ENCODE measurements at places on chromosomes 4 and X.

DNA sequence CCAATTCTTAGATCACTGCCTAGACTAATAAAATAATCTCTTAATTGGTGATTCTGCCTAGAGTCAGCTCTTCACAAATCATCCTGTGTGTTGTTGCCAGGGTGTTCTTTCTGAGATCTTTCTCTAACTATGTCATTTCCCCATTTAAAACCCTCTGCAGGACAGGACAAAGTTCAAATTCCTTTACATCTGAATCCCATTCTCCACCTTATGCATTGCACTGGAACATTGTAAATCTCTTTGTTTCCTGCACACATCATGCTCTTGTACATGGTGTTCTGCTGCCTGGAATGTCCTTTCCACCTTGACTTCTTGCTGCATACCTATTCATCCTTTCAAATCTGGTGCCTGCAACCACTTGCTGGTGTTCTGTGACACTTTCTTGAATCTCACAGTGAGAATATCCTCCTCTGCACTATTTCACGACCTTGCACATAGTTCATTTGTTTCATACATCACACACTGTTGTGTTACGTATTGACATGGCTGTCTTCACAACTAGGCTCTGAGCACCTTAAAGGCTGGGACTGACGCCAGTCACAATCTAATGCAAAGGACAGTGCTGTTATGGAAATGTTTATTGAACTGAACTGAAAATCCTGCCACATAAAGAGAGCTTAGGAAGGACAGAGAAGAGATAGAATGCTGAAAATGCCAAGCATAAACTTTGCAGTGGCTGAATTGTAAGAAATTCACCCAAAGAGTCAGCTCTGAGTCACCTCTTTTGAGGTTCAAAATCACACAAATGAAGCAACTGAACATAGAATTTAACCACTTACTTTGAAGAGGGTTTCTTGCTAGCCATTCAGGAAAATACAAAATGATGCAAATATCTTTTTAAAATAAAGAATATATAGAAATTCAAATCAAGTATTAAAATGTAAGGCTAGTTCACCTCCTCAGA, 26.4 kb upstream of the SMIM14 start:
- DNase-seq = no peak

GRCh38 chr4:168843635-168844034, 166.4 kb downstream of the CBR4 start:
- DNase-seq = no peak

- no peak for DNase-seq
These were observed 652.8 kb upstream of the FAM241A start for GRCh38 chr4:111492496-111492895.

GRCh38 chrX:74578137-74578536, 36.3 kb downstream of the RLIM start:
- no peak for DNase-seq

DNA sequence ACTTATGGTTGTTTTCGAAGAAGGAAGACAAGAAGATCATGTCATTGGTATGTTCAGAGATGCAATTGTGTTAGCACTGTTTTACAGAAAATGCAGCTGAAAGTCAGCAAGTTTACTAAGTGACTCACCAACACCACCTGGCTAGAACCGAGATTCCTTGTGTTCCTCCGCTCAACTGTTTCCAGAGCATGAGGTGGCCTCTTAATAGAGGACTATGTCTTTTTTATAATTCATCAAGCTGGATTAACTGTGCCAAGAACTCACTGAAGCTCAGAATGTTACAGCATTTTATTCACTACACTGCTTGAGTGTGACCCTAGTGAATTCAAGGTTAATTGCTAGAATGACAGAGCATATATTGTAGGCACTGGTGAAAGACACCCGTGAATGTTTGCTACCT, 1573.5 kb upstream of the TENM3 start:
- DNase-seq = no peak

- DNase-seq = peak; percentile 53
These were observed 40.6 kb downstream of the FAM149A start for GRCh38 chr4:186144946-186145569.

DNA sequence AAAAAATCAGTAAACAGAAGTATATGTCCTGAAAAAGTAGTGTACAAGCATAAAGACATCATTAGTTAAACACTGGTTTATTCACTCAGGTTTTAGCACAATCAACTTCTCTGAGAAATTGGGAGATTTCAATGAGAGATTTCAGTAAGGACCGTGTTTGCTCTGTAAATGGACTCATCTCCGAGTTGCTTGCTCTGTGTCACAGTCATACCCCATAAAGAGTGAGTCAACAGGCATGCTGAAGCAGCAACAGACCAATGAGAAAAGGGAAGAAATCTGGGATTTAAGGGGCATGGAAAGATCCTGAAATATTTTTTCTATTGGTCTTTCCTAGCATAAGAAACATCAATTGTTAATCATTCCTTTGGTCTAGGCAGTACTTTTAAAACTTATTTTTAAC, 4.7 kb downstream of the GLUD2 start:
- no peak for DNase-seq

GRCh38 chrX:72094894-72095293, 36.8 kb downstream of the RTL5 start:
- DNase-seq = peak; percentile 52

DNA sequence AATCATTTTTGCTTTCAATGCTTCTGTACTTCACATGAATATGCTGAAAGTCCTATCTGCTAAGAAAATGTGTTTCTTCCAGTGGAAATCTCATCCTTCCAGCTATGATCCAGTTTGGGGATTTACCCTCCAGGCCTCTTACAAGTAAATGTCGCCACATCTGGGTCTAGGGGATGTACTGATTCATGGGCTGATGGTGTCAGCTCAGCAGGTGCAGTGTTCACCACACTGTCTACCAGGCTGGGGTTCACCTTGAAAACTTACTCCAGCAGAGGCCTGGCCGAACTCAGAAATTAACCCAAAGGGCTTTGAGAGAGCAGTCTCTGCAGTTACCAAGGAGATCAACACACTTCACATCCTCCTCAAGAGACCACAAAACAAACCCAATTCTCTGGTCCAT, 154.3 kb downstream of the TSPAN5 start:
- DNase-seq = no peak

- no peak for DNase-seq
These were observed 60.8 kb downstream of the MID1IP1 start for GRCh38 chrX:38862100-38862499.

- no peak for DNase-seq
These were observed 22.8 kb downstream of the STAP1 start for GRCh38 chr4:67581208-67581857.

- no peak for DNase-seq
These were observed 38.9 kb downstream of the DDX60L start for GRCh38 chr4:168441412-168441811.

- DNase-seq = no peak
These were observed 319.6 kb upstream of the BMP3 start for GRCh38 chr4:80710748-80711451.

DNA sequence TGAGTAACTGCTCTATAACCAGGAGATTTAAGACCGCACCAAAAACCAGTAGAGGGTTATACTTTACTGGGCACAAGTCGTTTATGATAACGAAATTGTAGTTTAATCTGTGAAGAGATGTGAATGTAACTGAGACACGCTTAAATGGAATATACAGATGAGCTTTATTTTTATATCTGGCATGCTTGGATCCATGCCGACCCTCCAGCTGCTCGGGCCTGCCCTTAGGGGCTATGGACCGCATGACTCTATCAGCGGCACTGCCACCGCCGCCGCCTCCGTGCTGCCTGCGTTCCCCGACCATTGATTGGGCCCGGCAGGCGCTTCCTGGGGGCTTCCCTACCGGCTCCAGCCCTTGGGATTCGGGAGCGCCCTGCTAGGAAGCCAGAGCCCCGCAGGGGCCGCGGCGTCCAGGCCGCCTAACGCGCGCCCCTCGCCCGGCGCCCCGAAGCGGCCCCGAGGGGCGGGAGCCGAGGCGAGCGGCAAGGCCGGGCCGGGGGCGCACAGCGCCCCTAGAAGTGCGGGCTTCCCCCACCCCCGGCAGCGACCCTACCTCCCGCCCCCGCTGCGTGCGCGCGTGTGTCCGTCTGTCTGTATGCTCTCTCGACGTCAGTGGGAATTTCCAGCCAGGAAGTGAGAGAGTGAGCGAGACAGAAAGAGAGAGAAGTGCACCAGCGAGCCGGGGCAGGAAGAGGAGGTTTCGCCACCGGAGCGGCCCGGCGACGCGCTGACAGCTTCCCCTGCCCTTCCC, at the start of gene NFKB1:
Gene NFKB1, plus strand, starts transcription at position 664 of the 751 bp plus-strand sequence. CDS start 24,160 bp downstream, outside the sequence.
- peak; percentile 72 for DNase-seq

DNA sequence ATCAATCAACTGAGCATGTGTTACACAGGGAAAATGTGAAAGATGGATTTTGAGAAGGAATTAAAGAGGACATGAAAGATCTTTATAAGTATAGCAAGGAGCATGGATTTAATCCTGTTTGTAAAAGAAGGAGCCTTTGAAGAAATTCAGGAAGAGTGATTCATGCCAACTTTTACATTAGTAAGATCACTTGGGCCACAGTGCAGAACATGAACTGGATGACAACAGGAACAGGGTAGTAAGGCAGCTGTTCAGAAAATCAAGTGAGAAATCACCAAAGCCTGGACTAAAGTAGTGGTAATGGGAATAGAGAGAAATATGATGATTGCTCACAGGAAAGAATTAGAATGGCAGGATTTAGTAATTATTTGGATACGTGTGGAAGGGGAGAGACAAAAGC, 265.7 kb upstream of the PCDH7 start:
- no peak for DNase-seq

- no peak for DNase-seq
These were observed 113.3 kb downstream of the AFAP1 start for GRCh38 chr4:7826176-7826908.

DNA sequence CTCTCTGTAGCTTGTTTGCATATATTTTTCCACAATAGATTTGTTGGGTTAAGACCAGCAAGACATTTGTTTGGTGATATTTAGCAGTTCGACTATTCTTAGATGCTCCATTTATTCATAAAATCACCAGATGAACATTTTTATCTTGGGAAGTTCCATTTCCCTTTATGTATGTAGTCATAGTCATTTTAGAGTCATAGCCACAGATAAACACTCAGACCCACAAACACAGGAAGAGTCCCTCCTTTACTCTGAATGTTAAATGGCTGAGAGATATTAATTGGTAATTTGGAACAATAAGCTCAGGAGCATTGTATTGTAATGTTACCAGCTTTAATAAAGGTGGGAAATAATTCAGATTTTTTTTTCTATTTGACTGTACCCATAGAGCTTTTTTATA, 1608.7 kb downstream of the STIM2 start:
- DNase-seq = no peak

DNA sequence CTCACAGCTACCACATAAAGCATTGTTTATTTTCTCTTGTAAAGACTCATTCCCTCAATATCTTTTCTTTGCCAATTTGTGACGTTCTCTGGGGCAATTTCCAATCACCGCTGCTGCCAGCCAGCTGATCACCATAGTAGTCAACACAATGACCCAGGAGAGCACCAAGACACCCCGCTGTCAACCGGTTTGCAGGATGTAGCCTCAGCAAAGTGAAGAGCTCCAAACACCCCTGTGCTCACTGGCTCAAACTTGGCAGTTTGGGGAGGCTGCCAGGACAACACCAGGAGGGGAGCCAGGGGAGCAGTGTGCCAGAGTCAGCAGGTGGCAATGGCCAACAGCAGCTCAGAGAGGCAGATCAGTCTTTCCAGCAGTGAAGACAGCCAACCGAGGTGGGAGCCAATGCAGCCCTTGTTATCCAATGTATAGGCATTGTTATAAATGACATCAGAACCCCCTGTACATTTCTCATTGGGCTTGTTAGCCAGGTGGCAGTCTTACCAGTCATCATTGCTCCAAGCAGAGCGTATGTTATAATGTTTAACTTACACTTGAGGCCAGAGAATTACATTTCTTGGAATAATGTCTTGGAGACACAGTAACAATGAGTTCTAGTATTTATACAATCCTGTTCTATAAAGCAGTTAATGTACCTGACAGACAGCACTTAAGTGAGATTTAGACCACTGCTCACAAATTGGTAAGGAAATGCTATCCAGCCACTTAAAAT, 274.9 kb upstream of the GK2 start:
- peak; percentile 24 for DNase-seq

GRCh38 chr4:26094076-26094475, 180.1 kb downstream of the SMIM20 start:
- DNase-seq = no peak

DNA sequence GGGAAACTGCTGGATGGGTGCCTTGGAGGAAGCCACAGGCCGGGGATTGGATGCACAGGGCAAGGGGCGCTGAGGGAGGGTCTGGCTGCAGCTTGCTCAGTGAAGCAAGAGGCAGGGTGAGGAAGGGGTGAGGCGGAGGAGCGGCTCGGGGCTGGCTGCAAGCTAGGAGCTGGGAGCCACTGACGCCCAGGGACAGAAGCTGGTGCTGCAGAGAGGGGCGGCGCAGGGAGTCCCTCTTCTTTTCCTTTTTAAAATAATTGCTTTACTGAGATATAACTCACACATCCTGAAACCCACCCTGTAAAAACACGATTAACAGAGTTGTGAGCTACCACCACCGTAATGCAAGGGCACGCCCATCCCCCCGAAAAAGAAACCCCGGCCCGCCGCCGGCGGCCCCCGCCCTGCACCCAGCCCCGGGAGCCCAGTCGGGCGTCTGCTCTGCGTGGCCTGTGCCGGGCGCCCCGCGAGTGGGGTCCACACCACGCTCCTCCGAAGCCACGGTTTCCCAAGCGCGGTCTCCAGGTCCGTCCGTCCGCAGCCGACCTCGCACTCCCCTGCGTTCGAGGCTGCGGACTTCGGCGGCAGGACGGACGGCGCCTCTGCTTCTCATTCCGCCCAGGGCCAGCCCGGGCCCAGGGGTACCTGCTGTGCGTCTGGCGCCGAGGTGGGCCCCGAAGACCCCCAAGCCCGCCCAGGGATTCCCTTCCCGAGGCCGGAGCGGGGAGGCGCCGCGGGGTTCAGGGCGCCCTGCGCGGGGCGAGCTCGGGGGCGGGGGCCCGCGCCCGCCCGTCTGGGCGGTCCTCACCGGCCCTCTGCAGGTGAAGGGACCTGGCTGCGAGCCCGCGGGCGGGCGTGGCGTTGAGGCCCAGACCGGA, 866 bp upstream of the UVSSA start:
- peak; percentile 61 for DNase-seq

DNA sequence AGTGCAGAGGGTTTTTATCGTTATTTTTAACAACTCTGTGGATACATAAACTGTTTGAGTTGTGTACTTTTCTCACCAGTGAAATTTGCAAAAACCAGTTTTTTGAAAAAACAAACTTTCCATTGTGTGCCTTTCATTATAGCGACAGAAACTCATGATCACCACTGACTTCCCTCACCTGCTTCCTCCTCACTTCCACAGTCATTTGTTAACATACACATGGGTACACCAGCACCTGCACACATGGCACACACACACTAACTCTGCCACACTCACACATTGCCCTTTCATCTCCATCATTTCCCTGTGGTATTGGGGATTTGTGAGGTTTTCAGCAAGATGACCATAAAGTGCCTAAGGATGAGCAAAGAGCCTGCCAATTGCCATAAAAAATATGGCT, 20.6 kb downstream of the CLDN22 start:
- no peak for DNase-seq

- DNase-seq = no peak
These were observed 4.5 kb downstream of the MAP7D2 start for GRCh38 chrX:20112022-20112774.

GRCh38 chr4:167787231-167787630, 305.1 kb upstream of the ANXA10 start:
- no peak for DNase-seq

Measured in left ventricle myocardium inferior (tissue), 1 donor.